ENCODE measurements at places on chromosomes 1 and 21.

DNA sequence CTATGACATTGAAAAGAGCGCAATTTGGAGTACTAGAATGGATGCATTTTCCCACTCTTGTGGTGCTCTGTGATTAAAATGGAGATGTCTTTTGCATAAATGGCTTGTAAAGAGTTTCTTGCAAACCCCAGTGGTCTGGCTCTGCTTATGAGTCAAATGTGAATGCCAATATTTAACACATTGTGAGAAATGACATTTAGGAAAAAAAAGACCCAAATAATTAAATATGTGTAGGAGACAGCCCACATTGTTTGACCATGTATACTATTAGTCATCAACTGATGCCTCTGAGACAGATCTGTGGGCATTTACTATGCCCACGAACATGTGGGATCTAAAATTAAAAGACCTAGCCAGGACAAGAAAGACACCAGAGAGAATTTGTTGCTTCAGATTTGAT, 22.2 kb upstream of the RUNX1 start:
- DNase-seq = no peak

DNA sequence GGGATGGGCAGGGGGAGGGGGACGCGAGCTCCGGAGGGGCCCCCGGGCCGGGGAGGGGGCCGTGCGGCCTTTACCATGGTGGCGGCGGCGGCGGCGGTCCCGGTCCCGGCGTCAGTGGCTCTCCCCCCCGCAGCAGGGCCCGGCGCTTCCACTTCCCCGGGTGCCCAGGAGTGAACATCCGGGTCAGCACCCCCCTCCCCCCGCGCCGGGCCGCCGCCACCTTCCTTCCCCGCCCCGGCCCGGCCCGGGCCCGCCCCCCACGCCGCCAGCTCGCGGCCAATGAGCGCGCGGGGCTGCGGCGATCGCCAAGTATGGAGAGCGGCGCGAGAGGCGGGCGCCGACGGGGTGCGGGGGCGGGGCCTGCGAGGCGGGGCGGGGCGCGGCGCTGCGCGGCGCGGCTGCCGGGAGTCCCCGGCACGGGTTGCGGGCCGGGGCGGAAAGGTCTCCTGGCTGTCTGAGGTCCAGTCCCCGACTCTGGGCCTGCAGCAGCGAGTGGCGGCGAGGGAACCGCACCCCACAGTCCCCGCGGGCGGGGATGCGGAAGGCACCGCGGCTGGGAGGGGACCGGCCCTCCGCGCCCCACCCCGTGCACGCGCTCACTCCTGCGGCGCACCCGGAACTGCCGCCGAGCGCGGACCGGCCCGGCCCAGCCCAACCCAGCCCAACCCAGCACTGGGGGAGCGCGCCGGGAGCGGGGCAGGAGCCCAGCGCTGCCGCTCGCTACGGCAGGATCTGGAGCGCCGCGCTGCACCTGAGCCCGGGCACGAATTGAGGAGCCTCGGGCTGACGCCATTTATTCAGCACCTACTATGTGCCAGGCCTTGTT, at the start of gene CAPZB:
TSS of gene CAPZB (minus strand) at position 178 of the 826 bp plus-strand sequence. CDS start at position 77, 101 bp downstream.
- peak; percentile 92 for DNase-seq

GRCh38 chr21:31872452-31873274, at the start of gene HUNK:
Gene HUNK (plus strand): TSS chr21:31873020. CDS start chr21:31873675, 655 bp downstream.
- no peak for DNase-seq

GRCh38 chr1:115098979-115099692, 9.8 kb upstream of the TSPAN2 start:
- DNase-seq = peak; percentile 43

DNA sequence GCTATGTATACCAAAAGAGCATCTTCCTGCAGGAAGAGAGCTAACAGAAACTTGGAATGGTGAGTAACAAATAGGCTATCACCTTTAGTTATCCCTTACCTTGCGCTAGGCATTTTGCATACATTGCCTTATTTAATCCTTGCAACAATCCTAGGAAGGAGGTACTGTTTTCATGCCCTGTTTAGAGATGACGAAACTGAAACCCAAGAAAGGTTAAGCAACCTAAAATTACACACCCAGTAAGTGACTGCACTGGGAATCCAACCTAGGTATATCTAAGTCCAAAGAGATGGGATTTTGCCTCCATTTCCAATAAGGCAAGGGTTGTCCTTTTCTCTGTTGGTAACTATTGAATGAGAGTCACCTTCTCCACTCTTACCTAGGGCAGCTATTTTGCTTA, 144.5 kb downstream of the TM2D1 start:
- no peak for DNase-seq

DNA sequence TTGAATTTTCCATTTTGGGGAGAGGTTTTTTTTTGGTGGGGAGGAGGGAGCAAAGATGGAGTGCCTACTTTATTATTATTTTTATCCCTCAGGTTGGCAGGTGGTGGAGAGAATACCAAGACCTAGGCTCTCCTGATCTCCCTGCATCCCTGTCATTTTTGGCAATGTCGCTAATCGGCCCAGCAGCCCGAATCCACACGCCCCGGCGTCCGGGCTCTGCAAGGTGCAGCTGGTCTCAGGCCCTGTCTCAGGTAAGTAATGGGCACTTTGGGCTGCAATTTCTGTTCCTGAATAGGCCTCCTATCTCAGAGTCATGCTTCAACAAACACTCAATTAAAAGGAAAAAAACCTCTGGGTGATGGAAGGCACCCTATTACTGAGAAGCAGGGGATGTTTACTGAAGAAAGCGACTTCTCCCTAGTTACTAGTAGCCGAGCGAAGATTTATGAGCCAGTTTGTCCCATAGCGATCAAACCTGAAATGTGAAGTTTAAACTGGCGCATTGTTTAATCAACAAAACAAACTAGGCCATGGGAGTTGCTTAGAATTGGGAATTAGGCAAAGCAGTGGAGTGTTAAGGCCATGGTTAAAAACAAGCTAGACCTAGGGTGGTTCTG, 137.8 kb downstream of the RWDD3 start:
- no peak for DNase-seq

DNA sequence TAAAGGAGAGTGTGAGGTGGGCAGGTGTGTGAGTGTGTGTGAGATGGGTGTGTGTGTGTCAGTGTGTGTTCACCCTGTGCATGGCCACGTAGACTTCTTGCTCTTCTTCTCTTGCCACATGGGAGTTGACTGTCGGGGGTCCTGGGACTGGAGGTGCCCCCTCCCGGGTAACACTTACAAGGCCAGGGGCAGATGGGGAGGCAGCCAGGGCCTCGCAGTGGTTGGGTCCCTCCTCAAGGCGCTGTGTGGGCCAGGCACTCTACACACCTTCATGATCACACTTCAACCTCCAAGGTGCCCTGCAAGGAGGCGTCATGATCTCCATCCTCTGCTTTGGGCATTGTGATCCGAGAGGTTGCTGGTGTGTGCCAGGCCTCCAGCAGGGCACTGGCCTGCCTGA, 2.3 kb downstream of the PLA2G2F start:
- no peak for DNase-seq

DNA sequence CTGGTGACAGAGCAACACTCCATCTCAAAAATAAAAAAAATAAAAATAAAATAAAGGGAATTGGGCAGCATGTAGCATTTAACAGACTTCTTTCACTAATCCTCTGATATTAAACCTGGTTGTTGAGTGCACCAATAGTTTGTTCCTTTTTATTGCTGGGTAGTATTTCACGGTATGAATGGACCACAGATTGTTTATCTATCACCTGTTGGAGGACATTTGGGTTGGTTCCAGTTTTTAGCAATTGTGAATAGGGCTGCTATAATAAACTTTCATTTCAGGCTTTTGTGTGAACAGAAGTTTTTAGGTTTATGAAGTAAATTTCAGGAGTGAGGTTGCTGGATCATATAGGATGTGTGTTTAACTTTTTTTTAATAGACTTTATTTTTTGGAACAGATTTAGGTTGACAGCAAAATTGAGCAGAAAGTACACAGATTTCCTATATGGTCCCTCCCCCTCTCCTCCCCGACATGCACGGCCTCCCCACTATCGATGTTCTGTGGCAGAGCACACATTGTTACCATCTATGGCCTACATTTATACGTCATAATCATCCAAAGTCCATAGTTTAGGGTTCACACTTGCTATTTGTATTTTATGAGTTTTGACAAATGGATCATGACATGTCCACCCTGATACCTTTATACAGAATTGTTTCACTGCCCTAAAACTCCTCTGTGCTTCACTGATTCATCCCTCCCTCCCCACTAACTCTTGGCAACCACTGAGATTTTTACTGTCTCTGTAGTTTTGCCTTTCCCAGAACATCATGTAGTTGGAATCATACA, 66.1 kb upstream of the TMPRSS2 start:
- DNase-seq = no peak

DNA sequence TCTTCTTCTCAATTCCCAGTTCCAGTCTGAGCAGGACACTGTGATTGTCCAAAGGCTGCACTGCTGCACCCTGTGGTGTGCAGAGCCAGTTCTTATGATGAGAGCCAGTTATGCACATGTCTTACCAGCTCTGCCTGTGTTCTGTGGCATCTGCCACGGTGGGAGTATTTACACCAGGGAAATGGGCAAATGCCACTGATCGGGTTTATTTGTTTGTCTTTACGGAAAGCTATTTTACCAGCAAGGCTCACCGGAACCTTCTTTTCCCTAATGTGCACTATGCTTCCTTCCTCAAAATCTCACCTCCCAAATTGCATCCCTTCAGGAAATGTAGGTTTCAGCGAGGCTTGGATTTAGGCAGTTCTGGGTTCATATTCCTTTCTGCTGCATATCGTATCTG, 49.0 kb downstream of the EVA1C start:
- no peak for DNase-seq

GRCh38 chr1:7535934-7536878, 234.9 kb upstream of the VAMP3 start:
- no peak for DNase-seq

DNA sequence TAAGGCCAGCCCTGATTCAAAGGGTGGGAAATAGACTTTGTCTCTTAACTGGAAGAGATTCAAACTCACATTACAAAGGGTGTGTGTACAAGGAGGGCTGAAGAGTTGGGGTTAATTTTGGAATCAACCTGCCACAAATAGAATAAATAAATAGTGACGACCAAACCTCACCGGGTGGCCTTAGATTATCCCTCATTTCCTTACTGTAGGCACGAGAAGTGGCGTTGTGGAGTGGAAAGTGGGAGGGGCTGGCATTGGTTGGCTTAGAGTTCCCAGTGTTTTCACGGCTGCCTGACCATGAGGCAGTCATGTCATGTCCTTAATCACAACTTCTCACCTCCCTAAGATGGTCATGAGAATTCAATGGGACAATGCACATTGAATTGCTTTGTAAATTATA, 21.3 kb upstream of the RUNX1 start:
- DNase-seq = no peak

DNA sequence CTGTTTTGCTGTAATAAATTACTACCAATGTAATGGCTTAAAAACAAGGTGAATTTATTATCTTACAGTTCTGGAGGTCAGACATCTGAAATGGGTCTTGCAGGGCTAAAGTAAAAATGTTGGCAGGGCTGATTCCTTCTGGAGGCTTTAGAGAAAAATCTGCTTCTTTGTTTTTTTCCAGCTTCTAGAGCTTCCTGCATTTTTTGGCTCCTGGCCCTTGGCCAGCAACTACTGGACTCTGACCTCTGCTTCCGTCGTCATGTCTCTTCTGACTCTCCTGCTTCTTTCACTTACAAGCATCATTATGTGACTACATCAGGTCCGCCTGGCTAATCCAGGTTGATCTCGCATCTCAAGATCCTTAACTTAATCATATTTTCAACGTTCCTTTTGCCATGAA, 350.9 kb downstream of the S1PR1 start:
- DNase-seq = no peak

DNA sequence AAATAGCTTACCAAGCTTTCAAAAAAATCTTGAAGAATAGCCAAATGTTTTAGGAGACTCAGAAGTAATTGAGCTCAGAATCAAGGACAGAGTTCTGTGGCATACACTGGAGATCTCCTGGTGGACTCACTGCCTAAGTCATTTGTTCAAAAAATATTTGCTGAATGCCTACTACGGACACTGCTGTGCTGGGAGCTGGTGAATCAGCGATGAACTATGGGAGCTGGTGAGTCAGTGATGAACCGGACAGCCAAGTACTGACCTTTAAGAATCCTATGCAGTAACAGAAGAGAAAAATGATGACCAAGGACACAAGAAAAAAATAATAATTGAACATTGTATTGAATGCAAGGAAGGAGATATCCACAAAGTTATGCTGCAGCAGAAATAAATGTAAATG, 717.9 kb upstream of the CXADR start:
- DNase-seq = no peak

DNA sequence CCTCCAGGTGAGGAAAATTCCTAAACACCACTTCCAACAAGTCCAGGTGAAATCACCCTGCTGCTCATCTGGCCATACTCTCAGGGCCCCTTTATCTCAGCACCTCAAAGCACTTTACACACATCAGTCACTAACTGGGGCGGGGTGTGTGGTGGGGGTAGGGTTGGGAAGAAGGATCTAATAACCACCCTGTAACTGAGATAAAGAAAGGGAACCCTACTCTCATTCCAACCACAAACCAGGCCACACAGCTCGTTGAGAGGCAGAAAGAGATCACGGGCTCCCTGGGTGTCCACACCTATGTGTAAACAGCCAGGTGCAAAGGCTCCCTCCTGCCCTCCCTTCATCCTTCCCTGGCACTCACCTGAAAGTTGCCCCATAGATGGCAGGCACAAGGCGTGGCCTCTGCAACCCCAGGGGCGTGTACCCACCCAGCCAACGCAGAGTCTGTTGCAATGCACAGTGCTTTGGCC, 20.4 kb downstream of the GPR161 start:
- DNase-seq = no peak

GRCh38 chr1:150186789-150187559, 37.3 kb downstream of the PLEKHO1 start:
- DNase-seq = no peak

GRCh38 chr1:30777904-30778153, 20.3 kb upstream of the LAPTM5 start:
- no peak for DNase-seq

DNA sequence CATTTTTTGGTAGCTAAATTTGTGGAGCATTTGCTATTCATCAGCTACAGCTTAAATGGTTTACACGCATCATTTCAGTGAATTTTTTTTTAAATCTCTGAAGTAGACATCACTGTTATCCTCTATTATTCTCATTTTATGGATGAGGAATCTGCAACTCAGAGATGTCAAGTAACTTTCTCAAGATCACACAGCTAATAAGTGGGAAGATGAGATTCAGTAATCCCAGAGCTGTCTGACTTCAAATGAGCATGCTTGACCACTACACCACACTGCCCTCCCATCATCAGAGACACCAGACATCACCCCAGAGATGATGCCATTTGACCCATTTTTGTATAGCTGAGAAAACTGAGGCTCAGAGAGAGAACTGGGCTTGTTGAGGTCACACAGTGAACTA, 116.4 kb downstream of the RRAGC start:
- DNase-seq = no peak

DNA sequence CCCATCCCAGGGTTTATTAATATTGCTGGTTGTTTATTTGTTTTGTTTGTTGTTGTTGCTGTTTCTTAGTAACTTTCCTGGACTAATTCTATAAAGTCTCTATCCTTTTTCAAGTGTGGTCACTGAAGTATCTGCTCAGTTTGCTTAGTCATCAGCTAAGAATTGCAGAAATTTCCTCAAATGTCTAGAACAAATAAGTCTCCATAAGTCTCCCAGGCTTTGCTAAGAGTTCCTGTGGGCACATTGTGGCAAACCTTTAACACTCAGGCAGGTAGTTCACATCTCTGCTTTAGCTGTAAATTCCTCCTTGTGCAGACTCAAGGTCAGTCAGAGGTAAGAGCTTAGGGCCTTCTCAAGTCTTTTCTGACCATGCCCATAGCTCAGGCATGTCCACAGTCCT, 38.9 kb upstream of the C1orf185 start:
- DNase-seq = no peak

GRCh38 chr21:38402291-38402690, 96.0 kb downstream of the ERG start:
- DNase-seq = no peak

- DNase-seq = no peak
Measured at GRCh38 chr1:97603218-97603617, 317.6 kb downstream of the DPYD start.

Data from activated gamma-delta T cell treated with anti-CD3 and anti-CD28 coated beads, Interleukin-2, amount 50 U/mL, for 16 hours (primary cell).